ENCODE measurements at places on chromosomes 13 and 19.

- peaks cover 33% of the 10 kb centered on the region for H3K36me3 ChIP-seq
- no peak for DNase-seq
- no peak overlapping the region for H3K4me3 ChIP-seq
- no peak overlapping the region for H3K27ac ChIP-seq
Measured at GRCh38 chr19:2142173-2142829, 9.1 kb downstream of the AP3D1 start.

DNA sequence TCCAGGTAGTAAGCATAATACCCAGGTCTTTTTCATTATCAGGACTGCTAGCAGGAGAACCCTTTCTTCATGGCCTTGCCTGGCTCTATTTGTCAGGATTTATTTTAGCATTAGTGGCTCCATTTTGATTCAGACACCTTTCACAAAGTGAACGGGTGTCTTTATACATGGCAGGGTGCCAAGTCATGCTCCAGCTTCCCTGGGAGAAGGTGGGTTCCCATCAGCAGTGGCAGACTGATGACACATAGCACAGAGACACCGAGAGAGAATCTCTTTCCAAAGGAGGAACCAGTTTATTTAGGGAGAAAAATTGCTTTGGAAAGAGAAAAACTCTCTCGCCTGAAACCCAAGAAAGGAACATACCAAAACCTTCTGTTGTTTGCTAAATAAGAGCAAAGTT lies 135.3 kb upstream of the TMTC4 start:
- no peak for DNase-seq
- no peak overlapping the region for H3K4me3 ChIP-seq
- no peak overlapping the region for H3K27ac ChIP-seq
- H3K36me3 ChIP-seq, result no peaks in the 10 kb centered on the region

DNA sequence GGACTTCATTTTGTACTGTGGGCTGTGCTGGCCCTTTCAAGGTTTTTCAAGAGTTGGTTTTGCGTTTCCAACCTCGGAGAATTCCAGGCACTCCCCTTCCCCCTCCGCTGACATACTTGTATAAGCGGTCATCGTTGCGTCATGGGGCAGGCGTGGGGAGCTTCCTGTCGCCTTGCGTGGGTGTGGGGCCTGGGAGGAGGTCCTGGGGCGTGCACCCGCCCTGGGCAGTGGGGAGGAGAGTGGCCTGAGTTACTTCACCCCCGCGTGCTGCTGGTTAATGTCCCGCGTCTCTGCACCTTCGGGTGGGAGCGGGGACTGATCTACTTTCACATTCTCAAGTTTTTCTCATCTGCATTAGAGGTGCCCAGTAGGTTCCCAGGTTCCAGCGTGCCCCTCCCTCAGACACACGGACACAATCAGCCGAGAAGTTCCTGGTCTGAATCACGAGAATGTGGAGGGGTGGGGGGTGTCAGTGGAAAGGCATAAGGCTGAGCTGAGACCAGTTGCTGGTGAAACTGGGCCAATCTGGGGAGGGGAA lies 4.1 kb downstream of the IER2 start:
- peak; percentile 95 for DNase-seq
- H3K27ac ChIP-seq, result peak overlapping the region; percentile 92
- peaks cover 22% of the 10 kb centered on the region for H3K36me3 ChIP-seq
- no peaks in the 10 kb centered on the region for H3K27me3 ChIP-seq
- peaks cover 12% of the 10 kb centered on the region for H3K4me1 ChIP-seq

DNA sequence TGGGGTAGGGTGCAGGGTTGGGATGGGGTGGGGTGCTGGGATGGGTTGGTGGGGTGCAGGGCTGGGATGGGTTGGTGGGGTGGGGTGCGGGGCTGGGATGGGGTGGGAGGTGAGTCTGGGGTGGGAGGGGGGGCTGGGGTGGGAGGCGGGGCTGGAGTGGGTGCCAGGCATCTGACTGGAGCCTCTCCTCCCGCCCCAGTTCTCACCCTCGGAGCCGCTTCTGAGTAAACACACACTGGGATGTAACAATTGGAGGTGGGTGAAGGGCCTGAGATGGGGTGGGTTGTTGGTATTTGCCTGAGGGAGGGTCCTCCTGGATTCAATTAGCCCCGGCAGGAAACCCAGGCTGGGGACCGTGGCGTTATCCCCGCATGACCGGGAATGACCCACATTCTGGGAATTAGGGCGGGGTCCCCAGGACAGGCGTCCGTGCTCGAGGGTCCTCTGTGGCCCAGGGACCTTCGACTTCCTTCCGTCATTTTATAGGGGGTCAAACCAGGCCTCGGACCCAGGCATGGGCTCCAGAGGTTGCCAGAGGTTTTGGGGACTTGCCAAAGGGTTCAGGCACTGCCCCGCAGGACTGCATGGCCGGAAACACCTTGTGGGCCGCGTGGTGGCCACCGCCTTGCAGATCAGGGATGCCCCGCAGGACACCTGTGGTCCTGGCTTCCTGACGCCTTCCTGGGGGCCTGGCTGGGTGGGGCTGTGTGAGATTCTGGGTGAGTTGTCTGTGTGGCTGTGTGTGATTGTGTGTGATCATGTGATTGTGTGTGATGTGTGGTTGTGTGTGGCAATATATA lies 1.4 kb downstream of the TMPRSS9 start:
- H3K36me3 ChIP-seq, result no peaks in the 10 kb centered on the region
- H3K4me1 ChIP-seq, result no peaks in the 10 kb centered on the region
- peak; percentile 51 for DNase-seq
- H3K27me3 ChIP-seq, result peaks cover 35% of the 10 kb centered on the region
- no peak overlapping the region for H3K27ac ChIP-seq

Measured in RWPE2 (cell line).